NCI-H526 (cell line): ENCODE measurements at places on chromosomes 7 and 10.

- DNase-seq = no peak
Measured at GRCh38 chr7:158107806-158108205, 479.8 kb downstream of the PTPRN2 start.

- DNase-seq = no peak
Measured at GRCh38 chr10:84493361-84493760, 165.0 kb downstream of the CCSER2 start.

DNA sequence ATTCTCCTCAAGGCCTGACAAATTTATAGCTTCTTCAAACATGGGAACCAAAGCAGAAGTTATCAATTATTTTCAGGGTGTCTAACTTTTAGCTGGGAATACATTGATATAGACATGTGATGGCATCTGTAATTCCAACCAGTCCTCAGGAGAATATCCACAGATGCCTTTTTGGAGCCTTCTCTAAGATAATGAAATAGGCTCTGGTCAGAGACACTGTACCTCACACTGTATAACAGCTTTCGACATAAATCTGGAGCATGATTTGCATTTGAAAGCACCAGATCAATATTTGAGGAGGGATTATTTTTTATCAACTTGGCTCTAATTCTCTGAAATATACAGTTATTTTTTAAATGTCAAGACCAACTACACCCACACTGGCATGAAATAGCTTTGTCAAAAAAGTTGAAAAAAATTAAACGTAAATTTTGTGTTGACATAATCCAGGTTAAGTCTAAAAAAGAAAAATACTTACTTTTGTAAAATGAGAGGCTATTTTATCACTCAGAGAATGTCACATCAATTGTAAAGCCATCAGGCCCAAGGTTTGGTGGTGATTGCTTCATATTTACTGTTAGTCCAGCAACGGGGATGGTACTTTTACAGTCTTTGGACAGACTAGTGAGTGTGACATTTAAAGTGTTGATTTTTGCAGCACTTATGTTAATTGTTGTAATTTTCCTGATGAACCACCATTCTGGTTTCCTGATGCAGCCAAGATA is 177.0 kb upstream of the SP8 start:
- no peak for DNase-seq

GRCh38 chr10:90318659-90319058 is 539.2 kb downstream of the HTR7 start:
- DNase-seq = no peak

DNA sequence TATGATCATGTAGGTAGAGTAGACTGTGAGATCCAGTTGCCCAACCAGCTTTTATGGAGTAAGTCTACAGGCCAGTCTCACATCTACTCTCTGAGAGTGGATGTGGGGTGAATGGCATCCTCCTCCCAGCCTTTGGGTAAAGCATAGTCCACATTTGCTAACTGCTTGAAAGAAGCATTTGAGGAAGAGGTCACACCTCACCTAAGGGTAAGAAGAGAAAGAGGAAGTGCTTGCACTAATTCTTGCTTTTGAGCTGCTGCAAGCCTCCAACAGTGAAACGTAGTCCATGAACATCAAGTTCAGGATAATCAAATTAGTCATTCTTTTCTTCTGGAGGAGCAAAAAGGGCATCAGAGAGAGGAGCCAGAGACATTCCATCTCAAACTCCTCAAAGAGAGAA is 93.9 kb upstream of the AGR3 start:
- no peak for DNase-seq

- no peak for DNase-seq
Measured at GRCh38 chr7:9030976-9031375, 597.6 kb downstream of the NXPH1 start.

GRCh38 chr10:121048749-121049148 is 197.6 kb downstream of the WDR11 start:
- no peak for DNase-seq

DNA sequence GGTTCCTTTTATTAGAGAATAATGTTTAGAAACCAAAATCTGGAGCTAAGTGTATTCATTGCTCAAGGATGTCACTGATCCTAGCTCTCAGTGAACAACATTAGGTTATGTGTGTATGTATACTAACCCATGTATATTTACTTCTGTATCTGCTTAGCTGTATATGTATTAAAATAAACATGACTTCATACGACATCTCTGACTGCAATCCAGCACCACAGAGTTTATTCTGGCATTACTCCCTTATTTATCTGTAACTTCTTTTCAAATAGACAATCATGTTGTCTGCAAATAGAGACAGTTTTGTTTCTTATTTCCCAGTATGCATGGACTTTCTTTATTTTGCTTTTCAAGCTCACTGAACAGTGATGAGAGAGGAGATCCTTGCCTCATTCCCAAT is 441.0 kb upstream of the NFE2L3 start:
- DNase-seq = no peak

GRCh38 chr7:48173313-48173712 is 2.1 kb downstream of the ABCA13 start:
- no peak for DNase-seq

DNA sequence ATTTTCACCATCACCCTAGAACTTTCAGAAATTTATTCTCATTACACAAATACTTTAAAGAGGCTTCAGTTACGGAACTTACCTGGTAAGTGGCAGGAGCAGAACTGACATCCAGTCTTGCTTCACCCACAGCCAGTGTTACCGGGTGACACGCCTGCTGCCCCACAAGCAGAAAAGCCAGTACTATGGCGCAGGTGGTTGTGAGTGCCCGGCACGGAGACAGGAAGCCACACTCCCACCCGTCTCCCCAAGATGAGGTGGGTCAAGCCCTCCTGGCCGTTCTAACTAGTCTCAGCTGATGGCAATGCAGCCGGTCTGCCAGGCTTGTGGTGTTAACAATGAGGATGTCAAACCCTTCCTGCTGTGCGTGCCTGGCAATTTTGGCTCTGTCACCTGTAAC is 86.9 kb downstream of the PROSER2 start:
- DNase-seq = no peak

DNA sequence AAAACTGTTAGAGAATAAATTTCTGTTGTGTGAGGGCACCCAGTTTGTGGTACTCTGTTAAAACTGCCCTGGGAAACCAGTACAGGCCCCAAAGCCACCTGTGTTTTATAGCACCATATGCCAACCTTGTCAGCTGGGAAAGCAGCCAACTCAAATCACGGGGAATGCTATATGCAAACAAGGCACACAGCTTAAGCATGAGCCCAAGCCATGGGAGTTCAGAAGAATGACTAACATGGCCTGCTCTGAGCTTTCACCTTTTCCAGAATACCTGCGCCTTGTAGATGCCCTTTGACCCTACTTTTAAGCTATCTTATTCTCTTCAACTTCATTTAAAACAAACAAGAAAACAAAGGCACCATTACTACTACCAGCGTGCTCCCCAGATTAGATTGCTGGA is 5.5 kb upstream of the SLC25A13 start:
- peak; percentile 82 for DNase-seq

DNA sequence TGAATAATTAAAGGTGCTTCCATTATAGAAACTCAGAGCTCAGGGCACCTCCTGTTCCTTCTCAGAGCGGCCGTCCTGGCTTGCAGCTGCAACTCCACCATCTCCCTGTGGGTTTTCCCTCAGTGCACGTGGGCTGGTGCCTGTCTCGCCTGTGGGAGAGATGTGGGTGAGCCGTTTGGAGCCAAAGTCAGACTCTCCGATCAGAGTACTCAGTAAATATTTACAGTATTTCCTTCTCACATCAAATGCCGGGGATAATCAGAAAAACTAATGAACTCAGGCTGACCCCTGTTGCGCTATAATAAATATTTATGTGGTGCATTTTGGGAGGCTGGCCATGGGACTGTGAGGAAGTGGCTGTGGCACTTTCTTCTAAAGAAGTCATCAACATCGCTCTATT is 155.8 kb upstream of the HABP2 start:
- no peak for DNase-seq

DNA sequence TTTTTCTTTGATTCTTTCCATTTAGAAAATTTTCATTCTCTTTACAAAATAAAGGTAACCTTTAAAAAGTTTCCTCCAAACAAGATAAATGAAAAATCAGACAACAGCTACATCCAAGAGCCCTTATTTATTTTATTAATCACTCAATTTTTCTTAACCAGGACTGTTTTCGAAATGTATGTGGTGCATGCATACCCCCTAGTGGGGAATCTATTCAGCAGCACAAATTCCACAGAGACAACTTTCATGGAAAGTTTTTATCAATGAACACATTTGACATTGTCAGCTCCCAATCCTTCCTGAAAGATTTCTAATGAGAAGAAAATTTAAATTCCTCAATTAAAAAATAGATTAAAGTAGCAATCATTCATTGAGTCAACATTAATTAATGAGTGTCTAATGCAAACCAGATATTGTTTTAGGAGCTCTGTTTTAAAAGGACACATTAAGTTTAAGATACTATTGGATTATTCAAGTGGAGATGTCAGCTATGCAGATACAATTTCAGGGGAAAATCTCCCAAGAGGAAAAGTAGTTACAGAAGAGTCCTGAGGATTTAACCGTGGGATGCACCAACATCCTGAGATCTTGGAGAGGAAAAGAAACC is 5.2 kb upstream of the HTR7 start:
- peak; percentile 22 for DNase-seq

- peak; percentile 84 for DNase-seq
Measured at GRCh38 chr7:67371429-67372305, 375.0 kb downstream of the TYW1 start.

- no peak for DNase-seq
Measured at GRCh38 chr7:118286131-118286530, 61.6 kb downstream of the ANKRD7 start.

DNA sequence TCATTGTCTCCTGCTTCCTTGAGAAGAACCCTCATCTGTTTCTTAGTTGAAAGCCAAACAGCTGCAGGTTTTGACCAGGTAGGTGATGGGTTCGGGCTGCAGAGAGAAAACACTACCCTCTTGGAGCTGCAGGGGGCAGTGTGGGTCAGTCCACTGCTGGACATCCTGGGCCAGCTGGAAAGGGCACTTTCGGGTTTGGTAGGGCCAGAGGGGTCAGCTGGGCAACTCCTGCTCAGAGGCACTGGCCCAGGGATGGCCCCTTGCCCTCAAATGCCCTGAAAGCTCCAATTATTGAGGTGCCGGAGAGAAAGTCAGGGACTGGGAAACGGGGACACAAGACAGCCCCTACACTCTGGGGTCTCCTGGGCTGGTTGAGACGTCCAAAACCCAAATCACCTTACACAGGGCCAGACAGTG is 90.7 kb downstream of the MKI67 start:
- peak; percentile 13 for DNase-seq
